A673 (cell line): ENCODE measurements at places on chromosomes 6 and 20. TPM values are rescaled to one million over a fixed set of nuclear protein-coding genes. Genes with fewer than 3 reads are reported as not detected.

The BHLHE23 gene
- not detected in 2 replicates for total RNA-seq

The PGBD1 gene
- 11.3 and 11.6 TPM in 2 replicates for total RNA-seq

The SLC44A4 gene
- total RNA-seq: not detected in 2 replicates

The WFDC11 gene
- not detected in 2 replicates for total RNA-seq

The TCEA2 gene
- total RNA-seq: 35.0 and 41.3 TPM in 2 replicates

The CD83 gene
- 14.4 and 15.0 TPM in 2 replicates for total RNA-seq

The SUMO4 gene
- total RNA-seq: 1.9 and 2.8 TPM in 2 replicates

The SLCO4A1 gene
- 44.5 and 48.8 TPM in 2 replicates for total RNA-seq

The FUT9 gene
- 4.3 and 5.1 TPM in 2 replicates for total RNA-seq

- no peak for DNase-seq
- peak overlapping the region; percentile 37 for H3K27ac ChIP-seq
- H3K4me1 ChIP-seq: peaks cover 48% of the 10 kb centered on the region
- H3K36me3 ChIP-seq: no peaks in the 10 kb centered on the region
Observed at GRCh38 chr20:37727957-37728634, 34.3 kb downstream of the CTNNBL1 start.

GRCh38 chr20:38843346-38843745 is 37.8 kb downstream of the PPP1R16B start:
- peaks cover 60% of the 10 kb centered on the region for H3K27me3 ChIP-seq
- no peaks in the 10 kb centered on the region for H3K4me1 ChIP-seq
- DNase-seq: no peak
- no peak overlapping the region for H3K27ac ChIP-seq

DNA sequence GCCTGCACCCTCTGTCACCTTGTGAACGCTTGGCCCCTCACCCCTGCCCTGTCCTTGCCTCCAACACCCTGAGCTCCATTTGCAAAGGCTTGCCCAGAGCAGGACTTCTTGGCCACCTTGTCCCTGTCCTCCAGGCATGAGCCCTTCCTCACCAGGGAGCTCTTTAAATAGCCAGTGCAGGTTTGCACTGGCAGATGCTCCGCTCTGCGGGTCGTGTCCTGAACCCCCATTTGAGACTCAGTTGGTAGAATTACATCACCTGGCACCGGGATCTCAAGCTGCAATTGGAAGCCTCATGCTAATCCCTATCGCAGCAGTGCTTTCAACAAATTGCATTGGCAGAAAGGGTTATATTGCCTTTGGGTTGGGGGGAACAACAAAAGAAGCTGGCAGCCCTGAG is 85.9 kb downstream of the TRMT6 start:
- no peak overlapping the region for H3K4me3 ChIP-seq
- H3K4me1 ChIP-seq: peaks cover 6% of the 10 kb centered on the region
- no peaks in the 10 kb centered on the region for H3K36me3 ChIP-seq
- H3K27ac ChIP-seq: no peak overlapping the region

DNA sequence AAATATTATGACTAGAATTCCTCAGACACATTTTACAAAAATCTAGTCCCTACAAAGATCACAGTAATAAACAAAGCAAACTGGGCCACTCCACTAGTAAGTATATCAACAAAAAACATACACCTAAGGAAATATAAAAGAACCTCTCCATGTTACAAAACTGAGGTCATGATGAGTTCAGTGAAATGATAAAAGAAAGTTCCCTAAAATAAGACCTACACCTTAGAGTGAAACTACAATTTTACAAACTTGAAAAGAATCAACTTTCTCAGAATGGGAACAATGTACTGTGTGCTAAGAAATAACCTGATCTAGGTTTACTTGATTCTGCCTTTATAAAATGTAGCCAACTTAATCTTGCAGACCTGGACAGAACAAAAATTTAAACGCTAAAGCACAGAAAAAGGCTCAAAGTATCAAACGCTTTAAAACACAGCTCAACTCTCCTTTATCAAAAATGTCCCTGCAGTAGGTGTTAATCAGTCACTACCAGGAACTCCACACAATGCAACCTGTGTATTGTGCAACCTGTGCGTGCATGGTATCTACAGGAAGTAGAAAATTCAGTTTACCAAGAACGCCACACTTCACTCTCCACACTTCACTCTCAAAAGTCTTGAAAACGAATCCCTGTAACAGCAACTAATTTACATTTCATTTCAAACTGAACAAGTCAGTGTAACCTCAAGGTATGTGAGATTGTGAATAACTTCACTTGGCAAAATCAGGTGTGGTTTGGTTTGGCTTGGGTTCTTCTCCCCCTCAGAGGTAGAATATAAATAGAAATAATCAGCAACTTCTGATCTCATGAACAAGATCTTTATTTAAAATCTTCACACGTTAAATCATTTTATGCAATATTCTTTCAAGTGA is 1.8 kb downstream of the RALGAPA2 start:
- H3K4me3 ChIP-seq: peak overlapping the region; percentile 82
- no peaks in the 10 kb centered on the region for H3K27me3 ChIP-seq
- peaks cover 18% of the 10 kb centered on the region for H3K4me1 ChIP-seq
- no peak for DNase-seq

GRCh38 chr6:3228046-3228671 is 706 bp upstream of the TUBB2B start:
- peaks cover 8% of the 10 kb centered on the region for H3K27me3 ChIP-seq

GRCh38 chr20:41068806-41069205 is 40.2 kb downstream of the TOP1 start:
- H3K36me3 ChIP-seq: peaks cover 11% of the 10 kb centered on the region
- no peak overlapping the region for H3K27ac ChIP-seq
- no peak for DNase-seq
- no peak overlapping the region for H3K4me3 ChIP-seq

DNA sequence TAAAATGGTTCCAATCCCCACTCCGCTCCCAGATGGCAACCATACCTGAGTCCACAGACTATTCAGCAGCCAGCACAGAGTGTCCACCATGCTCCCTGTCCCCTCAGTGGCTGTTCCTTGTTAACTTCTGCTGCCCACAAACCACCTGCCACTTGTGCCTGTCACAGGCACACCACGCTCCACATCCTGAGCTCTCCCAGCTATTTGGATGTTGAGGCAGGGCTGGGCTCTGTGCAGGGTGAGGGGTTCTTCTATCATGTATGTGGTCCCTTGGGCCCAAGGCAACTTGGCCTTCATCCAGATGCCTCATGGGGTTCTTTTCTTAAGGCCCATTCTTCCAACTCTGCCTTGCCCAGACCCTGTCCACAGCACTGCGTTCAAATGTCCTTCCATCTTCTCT is 34.0 kb upstream of the NXT1 start:
- H3K27me3 ChIP-seq: peaks cover 11% of the 10 kb centered on the region
- no peaks in the 10 kb centered on the region for H3K36me3 ChIP-seq
- no peak for DNase-seq
- H3K4me1 ChIP-seq: no peaks in the 10 kb centered on the region

DNA sequence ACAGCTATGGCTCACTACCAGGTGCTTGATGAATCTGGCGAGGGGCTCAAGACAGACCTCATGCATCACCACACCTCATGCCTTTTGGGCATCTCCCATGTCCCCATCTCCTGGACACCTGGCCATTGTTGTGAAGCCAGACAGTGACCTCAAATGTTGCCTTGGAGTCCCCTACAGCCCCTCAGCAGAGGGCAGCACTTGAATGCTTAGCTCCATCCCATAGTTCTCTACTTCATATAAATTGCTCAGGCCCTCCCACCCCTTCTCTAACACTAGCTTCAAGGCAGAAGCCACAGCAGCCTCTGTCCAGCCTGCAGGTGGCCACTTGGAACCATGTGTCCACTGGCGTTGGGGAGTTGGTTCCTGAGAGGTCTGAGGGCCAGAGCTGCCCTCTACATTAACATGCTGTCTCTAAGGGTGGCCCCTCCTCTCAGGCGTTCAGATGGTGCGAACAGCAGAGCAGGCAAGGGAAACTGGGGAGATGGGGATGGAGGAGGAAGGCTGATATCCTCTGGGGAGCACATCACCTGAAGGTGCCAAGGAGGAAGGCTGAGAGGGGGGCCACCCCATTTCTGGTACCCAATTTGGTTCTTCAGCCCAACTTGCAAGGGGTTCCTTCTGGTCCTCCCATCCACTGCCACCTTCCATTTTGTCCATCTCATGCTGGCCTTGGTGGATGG is 31.3 kb downstream of the MOCS1 start:
- H3K27ac ChIP-seq: no peak overlapping the region
- no peak for DNase-seq
- H3K27me3 ChIP-seq: no peaks in the 10 kb centered on the region
- H3K4me1 ChIP-seq: no peaks in the 10 kb centered on the region
- H3K36me3 ChIP-seq: no peaks in the 10 kb centered on the region
- no peak overlapping the region for H3K4me3 ChIP-seq

- H3K4me1 ChIP-seq: peaks cover 4% of the 10 kb centered on the region
- peak overlapping the region; percentile 95 for H3K27ac ChIP-seq
- H3K36me3 ChIP-seq: peaks cover 48% of the 10 kb centered on the region
- H3K4me3 ChIP-seq: peak overlapping the region; percentile 91
- H3K27me3 ChIP-seq: no peaks in the 10 kb centered on the region
Observed at GRCh38 chr20:62141397-62142251, 1.6 kb downstream of the PSMA7 start.

DNA sequence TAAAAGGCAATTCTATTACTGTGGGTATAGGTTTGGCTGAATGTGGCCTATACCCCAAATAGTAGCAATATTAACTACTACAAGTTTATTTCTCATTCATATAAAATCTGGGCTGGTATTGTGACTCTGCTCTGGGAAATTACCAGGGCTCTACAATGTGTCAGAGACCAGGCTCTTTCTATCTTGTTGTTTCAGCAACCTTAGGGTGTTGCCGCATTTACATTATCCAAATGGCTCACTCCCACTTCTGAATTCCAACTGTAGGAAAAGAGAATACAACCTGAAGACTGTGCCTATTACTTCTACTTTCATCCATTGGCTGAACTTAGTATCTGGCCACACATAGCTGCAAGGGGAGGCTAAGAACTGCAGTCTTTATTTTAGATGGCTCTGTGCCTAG is 106.7 kb upstream of the CENPW start:
- H3K36me3 ChIP-seq: no peaks in the 10 kb centered on the region
- no peaks in the 10 kb centered on the region for H3K4me1 ChIP-seq

DNA sequence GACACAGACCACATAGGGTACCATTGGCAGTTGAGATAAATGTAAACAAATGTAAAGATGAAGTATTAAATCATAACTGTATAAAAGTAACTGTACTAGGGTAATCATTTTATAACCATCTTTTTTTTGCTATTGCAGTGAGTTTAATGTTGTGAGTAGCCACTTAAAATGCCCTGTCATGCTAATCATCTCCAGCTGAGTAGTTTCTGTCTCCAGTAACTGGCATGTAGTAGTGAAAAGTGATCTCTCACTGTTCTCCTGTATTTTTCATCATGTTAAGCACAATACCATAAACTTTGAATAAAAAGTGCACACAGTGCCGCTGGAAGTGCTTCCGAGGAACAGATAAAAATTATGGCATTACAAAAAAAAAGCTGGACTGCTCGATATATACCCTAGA is 45.0 kb upstream of the OPRM1 start:
- H3K27me3 ChIP-seq: no peaks in the 10 kb centered on the region
- no peak for DNase-seq
- H3K27ac ChIP-seq: no peak overlapping the region
- no peak overlapping the region for H3K4me3 ChIP-seq
- no peaks in the 10 kb centered on the region for H3K36me3 ChIP-seq
- H3K4me1 ChIP-seq: no peaks in the 10 kb centered on the region

DNA sequence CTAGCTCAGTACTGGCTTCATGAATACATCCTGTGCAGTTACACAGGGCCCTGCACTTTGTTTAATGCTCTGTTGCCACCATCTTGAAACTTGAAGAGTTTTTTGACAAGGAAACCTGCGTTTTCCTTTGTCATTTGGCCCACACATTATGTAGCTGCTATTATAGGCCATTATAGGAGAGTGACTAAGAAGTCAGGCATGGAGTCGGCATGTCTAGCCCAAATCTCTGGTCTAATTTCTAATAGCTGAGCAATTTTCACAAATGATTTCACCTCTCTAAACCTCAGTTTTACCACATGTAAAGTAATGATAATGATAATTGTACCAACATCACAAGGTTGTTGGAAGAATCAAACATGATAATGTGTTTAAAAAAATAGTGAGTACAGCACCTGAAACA is 67.1 kb upstream of the MYLIP start:
- H3K4me1 ChIP-seq: no peaks in the 10 kb centered on the region
- no peak overlapping the region for H3K27ac ChIP-seq
- no peak for DNase-seq

DNA sequence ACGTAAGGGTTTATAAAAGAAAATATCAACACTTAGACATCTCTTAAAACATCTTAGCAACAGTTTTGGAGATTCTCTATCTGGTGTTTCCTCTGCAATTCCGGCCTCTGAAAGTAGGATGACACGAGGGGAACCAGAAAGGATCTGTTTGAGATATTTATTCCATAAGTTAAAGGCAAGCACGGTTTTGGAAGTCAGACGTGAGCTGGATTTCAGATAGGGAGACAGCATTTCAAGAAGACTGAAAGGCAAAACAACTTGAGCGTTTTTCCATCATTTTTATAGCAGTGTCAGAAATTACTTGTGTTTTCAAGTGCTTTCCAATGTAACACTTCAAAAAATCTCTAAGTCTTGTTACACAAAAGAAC is 52.9 kb upstream of the BTN3A2 start:
- no peaks in the 10 kb centered on the region for H3K4me1 ChIP-seq
- no peaks in the 10 kb centered on the region for H3K36me3 ChIP-seq
- peak overlapping the region; percentile 73 for H3K4me3 ChIP-seq
- peak; percentile 43 for DNase-seq
- H3K27ac ChIP-seq: peak overlapping the region; percentile 57

DNA sequence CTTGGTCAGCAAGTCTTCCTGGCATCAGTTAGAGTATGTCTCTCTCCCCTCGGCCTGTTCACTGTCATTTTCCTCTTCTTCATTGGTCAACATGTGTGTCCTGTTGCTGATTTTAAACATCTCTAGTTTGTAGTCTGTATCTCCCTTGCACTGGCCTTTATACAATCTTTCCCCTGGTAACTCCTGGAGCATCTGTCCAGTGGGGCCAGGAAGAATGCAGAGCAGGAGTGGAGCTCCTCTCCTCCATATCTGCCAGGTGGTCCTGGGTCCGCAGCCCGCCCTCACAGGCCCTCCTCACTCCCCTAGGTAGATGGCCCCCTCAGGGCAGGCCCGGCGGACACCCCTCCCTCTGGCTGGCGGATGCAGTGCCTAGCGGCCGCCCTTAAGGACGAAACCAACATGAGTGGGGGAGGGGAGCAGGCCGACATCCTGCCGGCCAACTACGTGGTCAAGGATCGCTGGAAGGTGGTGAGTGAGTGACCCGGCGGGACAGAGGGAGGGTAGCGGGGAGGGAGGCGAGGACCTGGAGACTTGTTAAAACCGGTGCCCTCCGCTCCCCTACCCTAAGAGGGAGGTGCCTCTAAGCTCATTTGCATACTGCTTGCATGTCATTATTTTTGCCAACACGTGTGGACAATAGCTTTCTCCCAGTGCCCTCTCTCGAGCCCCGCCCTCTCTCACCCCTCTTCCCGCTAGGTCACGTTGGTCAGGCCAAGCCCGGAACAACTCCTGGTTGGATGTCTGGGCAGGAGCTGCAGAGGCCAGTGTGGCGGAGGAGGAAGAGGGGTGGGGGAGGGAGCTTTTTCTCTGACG is 3.2 kb downstream of the TTBK1 start:
- no peaks in the 10 kb centered on the region for H3K36me3 ChIP-seq
- H3K4me3 ChIP-seq: peak overlapping the region; percentile 54
- H3K27ac ChIP-seq: no peak overlapping the region
- no peak for DNase-seq
- peaks cover 6% of the 10 kb centered on the region for H3K4me1 ChIP-seq
- H3K27me3 ChIP-seq: peaks cover 47% of the 10 kb centered on the region

GRCh38 chr20:45036044-45036755 is 64.7 kb downstream of the KCNS1 start:
- H3K36me3 ChIP-seq: no peaks in the 10 kb centered on the region
- H3K27me3 ChIP-seq: no peaks in the 10 kb centered on the region
- peak; percentile 12 for DNase-seq
- peak overlapping the region; percentile 40 for H3K27ac ChIP-seq
